ENCODE measurements at places on chromosomes 3 and 15. TPM values are rescaled to one million over a fixed set of nuclear protein-coding genes. Genes with fewer than 3 reads are reported as not detected.
A peak's percentile ranks its signal among the peaks of the same experiment; 100 is the strongest.

Gene RHO
- not detected for polyA plus RNA-seq

DNA sequence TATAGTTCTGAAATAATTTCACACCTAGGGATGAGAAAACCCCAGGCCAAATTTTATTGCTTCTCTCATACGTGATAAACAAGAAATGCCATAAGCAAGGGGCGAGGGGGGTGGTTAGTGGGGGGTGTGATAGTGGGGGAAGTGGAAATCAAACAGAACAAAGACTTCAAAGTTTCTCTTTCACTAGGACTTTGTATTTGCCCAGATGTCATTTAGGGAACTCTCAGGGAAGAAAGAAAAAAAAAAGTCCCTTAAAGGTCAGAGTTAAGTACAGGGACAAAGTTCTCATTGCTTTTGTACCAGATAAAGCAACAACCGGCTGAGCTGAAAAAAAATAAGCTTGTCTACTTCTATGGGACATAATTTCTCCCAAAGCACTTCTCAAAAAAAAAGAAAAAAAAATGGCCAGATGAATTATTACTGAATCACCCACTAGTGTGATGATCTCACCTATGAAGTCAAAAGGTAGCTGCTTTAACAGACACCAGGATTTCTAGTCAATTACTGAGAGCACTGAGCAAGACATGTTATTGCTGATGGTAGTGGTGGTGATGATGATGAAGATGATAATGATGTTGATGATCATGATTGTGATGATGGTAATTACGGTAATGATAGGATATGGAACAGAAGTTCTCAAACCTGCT lies 56.2 kb downstream of the FHIT start:
- no peaks in the 10 kb centered on the region for H3K27me3 ChIP-seq
- no peak overlapping the region for H3K27ac ChIP-seq
- H3K4me3 ChIP-seq = no peak overlapping the region
- no peaks in the 10 kb centered on the region for H3K4me1 ChIP-seq
- H3K36me3 ChIP-seq = no peaks in the 10 kb centered on the region

GRCh38 chr3:184262764-184263179 lies 1.4 kb upstream of the CAMK2N2 start:
- DNase-seq = no peak
- H3K4me1 ChIP-seq = peaks cover 30% of the 10 kb centered on the region
- H3K36me3 ChIP-seq = no peaks in the 10 kb centered on the region

Gene COX17
- 184 TPM for polyA plus RNA-seq

- H3K4me1 ChIP-seq = peaks cover 43% of the 10 kb centered on the region
- peak overlapping the region; percentile 47 for H3K27ac ChIP-seq
- H3K36me3 ChIP-seq = peaks cover 44% of the 10 kb centered on the region
- peak; percentile 31 for DNase-seq
Measured at GRCh38 chr3:49898991-49899390, 4.7 kb downstream of the MST1R start.

- peak; percentile 57 for DNase-seq
- no peaks in the 10 kb centered on the region for H3K27me3 ChIP-seq
- H3K4me3 ChIP-seq = no peak overlapping the region
- H3K4me1 ChIP-seq = peaks cover 21% of the 10 kb centered on the region
- no peak overlapping the region for H3K27ac ChIP-seq
- H3K36me3 ChIP-seq = no peaks in the 10 kb centered on the region
Measured at GRCh38 chr3:183108001-183108449, 8.7 kb upstream of the MCCC1 start.

DNA sequence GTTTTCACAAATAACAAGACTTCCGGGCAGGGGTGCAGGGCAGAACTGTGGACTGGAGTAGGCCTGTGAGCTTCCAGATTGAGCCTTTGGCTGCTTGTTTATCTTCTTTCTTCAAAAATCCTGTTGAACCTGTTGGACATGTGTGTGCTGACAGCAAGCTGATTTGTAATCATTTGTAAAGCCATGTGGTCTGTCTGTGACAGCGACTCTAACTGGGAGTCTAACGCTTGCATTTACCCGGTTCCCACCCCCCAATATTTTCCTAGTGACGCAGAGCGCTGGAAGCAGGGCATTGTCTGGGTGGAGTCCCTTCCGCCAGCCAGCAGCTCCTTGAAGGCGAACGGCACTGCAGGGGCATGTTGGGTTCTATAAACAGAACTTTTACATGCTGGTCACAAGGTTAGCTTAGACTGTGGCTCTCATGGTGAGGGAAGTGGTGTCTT lies 85.7 kb upstream of the MYZAP start:
- no peak overlapping the region for H3K4me3 ChIP-seq
- peaks cover 84% of the 10 kb centered on the region for H3K4me1 ChIP-seq
- peak; percentile 90 for DNase-seq
- H3K27ac ChIP-seq = peak overlapping the region; percentile 96
- no peaks in the 10 kb centered on the region for H3K36me3 ChIP-seq

- H3K27ac ChIP-seq = peak overlapping the region; percentile 86
- no peaks in the 10 kb centered on the region for H3K36me3 ChIP-seq
- H3K4me3 ChIP-seq = no peak overlapping the region
- no peak for DNase-seq
- peaks cover 56% of the 10 kb centered on the region for H3K4me1 ChIP-seq
- H3K27me3 ChIP-seq = no peaks in the 10 kb centered on the region
Measured at GRCh38 chr15:98760112-98760826, 111.9 kb downstream of the IGF1R start.

DNA sequence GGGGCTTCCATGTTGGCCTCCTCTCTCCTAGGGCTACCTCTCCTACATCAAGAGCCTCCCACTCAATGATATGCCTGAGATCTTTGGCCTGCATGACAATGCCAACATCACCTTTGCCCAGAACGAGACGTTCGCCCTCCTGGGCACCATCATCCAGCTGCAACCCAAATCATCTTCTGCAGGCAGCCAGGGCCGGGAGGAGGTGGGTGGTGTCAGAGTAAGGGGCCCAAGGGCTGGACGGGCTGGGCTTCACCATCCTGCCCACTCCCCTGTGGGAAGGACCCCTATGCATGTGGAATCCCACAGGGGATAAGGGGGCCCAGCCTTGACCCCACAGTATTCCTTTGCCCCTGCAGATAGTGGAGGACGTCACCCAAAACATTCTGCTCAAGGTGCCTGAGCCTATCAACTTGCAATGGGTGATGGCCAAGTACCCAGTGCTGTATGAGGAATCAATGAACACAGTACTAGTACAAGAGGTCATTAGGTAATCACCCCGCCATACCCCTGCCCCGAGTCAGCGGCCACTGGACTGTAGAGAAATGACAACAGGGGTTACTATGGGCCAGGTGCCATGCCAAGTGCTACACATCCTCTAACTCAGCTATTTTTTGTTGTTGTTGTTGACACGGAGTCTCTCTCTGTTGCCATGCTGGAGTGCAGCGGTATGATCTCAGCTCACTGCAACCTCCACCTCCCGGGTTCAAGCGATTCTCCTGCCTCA lies 47.1 kb downstream of the SEMA3G start:
- H3K27ac ChIP-seq = no peak overlapping the region
- peaks cover 15% of the 10 kb centered on the region for H3K4me1 ChIP-seq
- no peaks in the 10 kb centered on the region for H3K27me3 ChIP-seq

DNA sequence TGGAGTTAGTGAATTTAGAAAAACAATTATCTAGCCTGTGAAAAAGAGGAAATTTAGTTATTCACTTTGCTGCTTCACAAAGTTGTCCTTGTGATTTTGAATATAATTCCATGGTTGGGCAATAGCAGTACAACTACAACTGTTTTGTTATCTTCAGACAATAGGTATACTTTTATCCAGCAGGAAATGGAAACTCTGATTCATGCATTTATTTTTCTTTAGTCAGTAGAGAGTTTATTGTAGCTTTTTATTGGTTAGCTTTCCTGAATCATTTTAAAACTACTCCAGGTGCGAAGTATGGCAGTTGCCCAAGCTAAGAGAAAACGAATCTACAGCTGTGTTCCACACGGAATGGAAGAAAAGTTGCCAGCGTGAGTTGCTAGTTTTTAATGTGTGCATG lies 80.3 kb downstream of the TM4SF4 start:
- no peaks in the 10 kb centered on the region for H3K27me3 ChIP-seq
- peak; percentile 50 for DNase-seq
- peak overlapping the region; percentile 88 for H3K27ac ChIP-seq

GRCh38 chr3:53489787-53490458 lies 4.5 kb upstream of the CACNA1D start:
- no peak overlapping the region for H3K4me3 ChIP-seq
- H3K36me3 ChIP-seq = no peaks in the 10 kb centered on the region
- peaks cover 8% of the 10 kb centered on the region for H3K27me3 ChIP-seq
- DNase-seq = no peak
- H3K27ac ChIP-seq = no peak overlapping the region

Gene CRYBG3
- 10.2 TPM for polyA plus RNA-seq

- DNase-seq = no peak
- no peak overlapping the region for H3K4me3 ChIP-seq
- H3K4me1 ChIP-seq = no peaks in the 10 kb centered on the region
- no peak overlapping the region for H3K27ac ChIP-seq
- no peaks in the 10 kb centered on the region for H3K36me3 ChIP-seq
Measured at GRCh38 chr3:82641701-82642100, 880.3 kb upstream of the GBE1 start.

Gene GNAT1
- polyA plus RNA-seq = not detected

DNA sequence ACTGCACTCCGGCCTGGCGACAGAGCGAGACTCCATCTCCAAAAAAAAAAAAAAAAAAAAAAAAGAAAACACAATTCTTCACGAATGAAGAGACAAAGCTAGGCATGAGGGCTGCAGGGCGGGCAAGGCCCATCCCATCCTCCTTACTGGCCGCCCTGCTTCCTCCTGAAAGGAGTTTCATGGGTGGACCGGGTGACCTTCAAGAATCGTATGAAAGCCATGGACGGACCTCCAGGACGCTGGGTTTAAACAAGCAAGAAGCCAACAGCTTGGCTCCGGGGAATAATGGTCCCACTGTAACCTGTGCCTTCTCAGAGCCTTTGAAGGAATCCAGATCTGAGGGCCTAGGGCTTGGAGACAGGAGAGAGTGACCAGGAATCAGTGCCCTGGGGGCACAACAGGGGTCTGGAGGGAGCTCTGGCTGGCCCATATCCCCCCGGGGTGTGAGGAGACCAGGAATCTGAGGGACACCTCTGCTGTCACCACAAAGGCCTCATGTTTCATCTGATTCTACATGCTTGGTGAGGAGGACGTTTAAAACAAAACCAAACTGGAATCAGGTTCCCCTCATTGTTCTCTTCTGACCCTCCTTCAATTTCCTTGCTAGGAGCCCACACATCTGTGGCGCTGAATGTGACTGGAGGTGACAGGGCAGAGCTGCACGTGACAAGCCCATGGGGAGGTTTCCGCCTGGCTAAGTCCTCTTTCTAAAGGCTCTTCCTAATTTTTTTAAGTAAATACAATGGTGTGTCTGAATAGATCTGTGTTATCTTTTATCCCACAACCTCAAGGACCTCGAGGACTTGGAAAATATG lies 46.1 kb downstream of the WHAMM start:
- DNase-seq = peak; percentile 14
- no peaks in the 10 kb centered on the region for H3K27me3 ChIP-seq
- peaks cover 58% of the 10 kb centered on the region for H3K36me3 ChIP-seq
- no peak overlapping the region for H3K4me3 ChIP-seq
- H3K27ac ChIP-seq = no peak overlapping the region
- H3K4me1 ChIP-seq = peaks cover 5% of the 10 kb centered on the region

DNA sequence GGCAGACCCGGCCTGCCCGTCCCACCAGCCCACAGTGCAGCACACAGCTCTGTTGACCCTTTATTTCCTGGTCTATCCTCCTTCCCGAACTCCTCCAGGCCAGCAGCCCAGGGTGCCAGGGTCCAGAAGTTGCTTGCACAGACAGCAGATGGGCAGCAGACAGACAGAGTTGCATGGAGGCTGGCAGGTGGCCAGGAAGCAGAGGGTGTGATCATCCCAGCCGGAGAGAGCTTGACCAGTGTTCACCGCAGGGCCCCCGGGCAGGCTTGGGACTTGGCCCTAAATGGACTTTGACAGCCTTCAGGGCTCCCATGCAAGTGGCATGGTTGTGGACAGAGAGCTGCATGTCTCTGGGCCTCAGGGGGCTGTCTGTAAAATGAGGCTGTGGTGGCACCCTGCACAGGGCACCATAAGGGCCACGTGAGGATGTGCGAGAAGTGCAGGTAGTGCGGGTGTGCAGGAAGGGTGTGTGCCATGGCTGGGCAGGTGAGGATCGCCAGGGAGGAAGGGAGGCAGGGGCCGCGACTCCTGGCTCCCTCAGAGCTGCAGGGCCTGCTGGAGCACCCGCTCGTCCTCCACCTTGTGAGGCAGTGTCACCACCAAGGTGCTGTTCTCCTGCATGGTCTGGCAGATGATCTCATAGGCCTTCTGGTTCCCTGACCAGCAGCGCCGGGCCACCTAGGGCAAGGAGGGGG lies 6.3 kb upstream of the ZXDC start:
- H3K36me3 ChIP-seq = no peaks in the 10 kb centered on the region
- no peaks in the 10 kb centered on the region for H3K27me3 ChIP-seq
- H3K4me1 ChIP-seq = no peaks in the 10 kb centered on the region
- no peak overlapping the region for H3K4me3 ChIP-seq

Gene GOLGA8H
- 0.13 TPM for polyA plus RNA-seq

- no peaks in the 10 kb centered on the region for H3K4me1 ChIP-seq
- no peaks in the 10 kb centered on the region for H3K27me3 ChIP-seq
- DNase-seq = no peak
- H3K36me3 ChIP-seq = no peaks in the 10 kb centered on the region
- H3K4me3 ChIP-seq = no peak overlapping the region
Measured at GRCh38 chr3:15390460-15390859, 36.9 kb downstream of the METTL6 start.

Gene EOMES
- 0.12 TPM for polyA plus RNA-seq

Gene TOPBP1
- 7.3 TPM for polyA plus RNA-seq

- no peak overlapping the region for H3K4me3 ChIP-seq
- peaks cover 36% of the 10 kb centered on the region for H3K4me1 ChIP-seq
- DNase-seq = no peak
- H3K36me3 ChIP-seq = no peaks in the 10 kb centered on the region
- no peak overlapping the region for H3K27ac ChIP-seq
- H3K27me3 ChIP-seq = no peaks in the 10 kb centered on the region
Measured at GRCh38 chr15:52486003-52486996, 42.4 kb downstream of the MYO5A start.

Gene EID1
- polyA plus RNA-seq = 158 TPM

DNA sequence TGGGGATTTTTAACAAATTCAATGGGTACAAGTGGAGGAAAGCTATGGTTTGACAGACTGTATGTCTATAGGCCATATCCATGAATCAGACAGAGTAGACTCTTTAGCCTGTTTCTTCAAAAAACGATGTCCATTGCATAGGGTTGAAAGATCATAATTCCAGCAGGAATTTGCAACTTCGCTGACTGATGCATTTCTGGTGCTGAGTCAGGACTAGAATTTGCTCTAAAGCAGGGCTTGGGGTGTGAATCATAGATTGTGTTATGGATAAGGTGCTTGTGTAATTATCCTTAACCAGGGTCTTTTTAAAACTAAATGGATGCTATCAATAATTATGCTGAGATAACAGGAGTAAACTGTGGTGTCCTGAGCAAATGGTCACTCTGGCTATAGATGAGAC lies 200.4 kb upstream of the TBC1D5 start:
- H3K36me3 ChIP-seq = no peaks in the 10 kb centered on the region
- H3K27me3 ChIP-seq = no peaks in the 10 kb centered on the region
- H3K27ac ChIP-seq = no peak overlapping the region
- no peak overlapping the region for H3K4me3 ChIP-seq

GRCh38 chr3:197955892-197956477 lies 4.0 kb upstream of the LMLN start:
- no peaks in the 10 kb centered on the region for H3K27me3 ChIP-seq
- peaks cover 47% of the 10 kb centered on the region for H3K4me1 ChIP-seq
- H3K4me3 ChIP-seq = no peak overlapping the region
